ENCODE measurements at places on chromosomes 4 and X. TPM values are rescaled to one million over a fixed set of nuclear protein-coding genes. Genes with fewer than 3 reads are reported as not detected.

DNA sequence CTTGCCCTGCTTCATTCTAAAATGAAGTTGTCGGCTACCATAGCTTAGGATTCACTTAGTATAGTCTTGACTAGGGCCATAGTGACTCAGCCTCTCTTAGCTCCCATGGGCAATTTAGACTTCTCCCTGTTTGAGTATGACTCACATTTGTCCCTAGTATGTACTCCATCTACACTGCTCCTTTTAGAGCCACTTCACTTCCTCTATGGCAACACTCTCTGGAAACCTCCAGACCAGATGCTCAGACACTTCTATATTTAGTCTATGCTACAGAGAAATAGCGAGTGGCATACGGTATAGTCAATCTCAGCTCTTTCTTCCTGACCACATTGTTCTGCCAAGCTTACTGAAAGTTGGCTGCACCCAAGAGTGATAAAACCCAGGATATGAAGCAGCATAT, 11.2 kb downstream of the MEPE start:
- H3K4me1 ChIP-seq, result no peaks in the 10 kb centered on the region
- H3K4me3 ChIP-seq, result no peak overlapping the region
- H3K27me3 ChIP-seq, result no peaks in the 10 kb centered on the region
- no peak overlapping the region for H3K27ac ChIP-seq

- H3K4me3 ChIP-seq, result no peak overlapping the region
- no peaks in the 10 kb centered on the region for H3K36me3 ChIP-seq
- H3K27me3 ChIP-seq, result no peaks in the 10 kb centered on the region
- H3K27ac ChIP-seq, result no peak overlapping the region
These were observed 191.3 kb upstream of the AADAT start for GRCh38 chr4:170281027-170281426.

The COL25A1 gene
- total RNA-seq, result not detected

The FAM47A gene
- total RNA-seq, result not detected

GRCh38 chr4:172245516-172245915, 432.3 kb downstream of the GALNTL6 start:
- H3K27me3 ChIP-seq, result no peaks in the 10 kb centered on the region
- no peak overlapping the region for H3K4me3 ChIP-seq
- H3K27ac ChIP-seq, result no peak overlapping the region
- H3K36me3 ChIP-seq, result no peaks in the 10 kb centered on the region
- no peaks in the 10 kb centered on the region for H3K4me1 ChIP-seq

GRCh38 chr4:175418516-175418915, 393.5 kb downstream of the GPM6A start:
- no peaks in the 10 kb centered on the region for H3K36me3 ChIP-seq
- H3K27ac ChIP-seq, result no peak overlapping the region
- no peaks in the 10 kb centered on the region for H3K4me1 ChIP-seq
- DNase-seq, result no peak

The HTN1 gene
- not detected for total RNA-seq

The CFAP97 gene
- total RNA-seq, result 17.1 TPM

GRCh38 chr4:124526331-124526730, 186.2 kb downstream of the ANKRD50 start:
- no peak for DNase-seq
- H3K4me1 ChIP-seq, result no peaks in the 10 kb centered on the region
- no peaks in the 10 kb centered on the region for H3K27me3 ChIP-seq

- no peaks in the 10 kb centered on the region for H3K4me1 ChIP-seq
- H3K4me3 ChIP-seq, result no peak overlapping the region
- DNase-seq, result no peak
- no peaks in the 10 kb centered on the region for H3K27me3 ChIP-seq
- no peaks in the 10 kb centered on the region for H3K36me3 ChIP-seq
These were observed 56.2 kb downstream of the MCUB start for GRCh38 chr4:109616243-109616642.

DNA sequence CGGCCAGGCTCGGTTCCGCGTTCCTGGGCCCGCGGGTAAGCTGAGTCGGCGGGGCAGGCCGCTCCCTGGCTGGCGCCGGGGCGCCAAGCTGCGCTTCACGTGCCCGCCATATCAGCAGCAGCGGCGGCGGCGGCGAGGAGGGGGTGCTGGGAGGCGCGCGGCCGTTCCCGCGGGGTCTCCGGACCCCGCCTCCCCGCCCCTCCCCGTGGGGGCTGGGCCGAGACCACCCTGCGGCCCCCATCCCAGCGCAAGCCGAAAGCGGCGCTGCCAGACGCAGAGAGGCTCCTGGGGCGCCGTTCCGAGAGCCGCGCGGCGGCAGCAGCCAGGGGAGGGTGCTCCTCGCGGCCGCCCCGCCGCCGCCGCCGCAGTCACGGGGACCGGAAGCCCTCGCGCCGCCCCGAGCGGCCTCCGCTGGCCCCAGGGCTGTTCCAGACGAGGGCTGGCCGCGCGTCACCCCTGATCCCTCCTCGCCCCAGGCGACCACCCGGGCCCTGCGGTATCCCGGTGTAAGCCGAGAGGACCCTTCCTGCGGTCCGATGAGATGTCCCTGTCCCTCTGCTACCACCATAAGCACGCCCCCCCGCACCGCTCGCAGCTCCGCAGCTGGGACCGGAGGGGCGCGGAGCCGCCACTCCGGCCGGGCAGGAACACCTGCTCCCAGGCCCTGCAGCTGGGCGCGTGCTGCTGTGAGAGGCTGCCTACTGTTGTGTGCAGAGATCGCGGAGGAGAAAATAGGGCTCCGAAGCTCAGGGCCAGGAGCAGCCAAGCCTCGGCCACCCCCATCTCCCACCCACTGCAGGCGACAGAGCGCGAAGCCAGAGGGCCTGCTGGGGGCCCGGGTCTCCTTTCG, 7.5 kb upstream of the BCOR start:
- H3K27me3 ChIP-seq, result no peaks in the 10 kb centered on the region
- peak overlapping the region; percentile 48 for H3K4me3 ChIP-seq
- H3K36me3 ChIP-seq, result no peaks in the 10 kb centered on the region
- H3K27ac ChIP-seq, result peak overlapping the region; percentile 92

The TMPRSS11E gene
- not detected for total RNA-seq

The CLCN3 gene
- 91.1 TPM for total RNA-seq

Measured in transverse colon (tissue), 4 donors.